Testis (tissue), 5 donors: ENCODE measurements at places on chromosomes 16 and 17. TPM values are rescaled to one million over a fixed set of nuclear protein-coding genes. Genes with fewer than 3 reads are reported as not detected.

DNA sequence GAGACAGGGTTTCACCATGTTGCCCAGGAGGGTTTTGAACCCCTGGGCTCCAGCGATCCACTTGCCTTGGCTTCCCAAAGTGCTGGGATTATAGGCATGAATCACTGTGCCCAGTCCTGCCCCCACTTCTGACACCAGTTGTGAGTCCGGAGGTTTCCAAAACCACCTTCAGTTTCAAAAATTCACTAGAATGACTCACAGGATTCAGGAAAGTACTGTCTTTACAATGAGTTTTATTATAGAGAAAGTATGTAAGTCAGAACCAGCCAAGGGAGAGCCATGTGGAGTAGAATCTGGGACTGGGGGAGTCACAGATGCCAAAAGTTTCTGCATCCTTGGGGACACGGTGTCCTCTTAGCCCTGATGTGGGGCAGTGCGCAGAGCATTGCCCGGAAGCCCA, 55.1 kb downstream of the PLD6 start:
- peaks cover 9% of the 10 kb centered on the region for H3K4me1 ChIP-seq
- H3K4me3 ChIP-seq = no peak overlapping the region
- no peaks in the 10 kb centered on the region for H3K36me3 ChIP-seq
- no peak for DNase-seq
- no peak overlapping the region for H3K27ac ChIP-seq

CD7 gene
- total RNA-seq = 2.3 TPM

- no peaks in the 10 kb centered on the region for H3K4me1 ChIP-seq
- no peaks in the 10 kb centered on the region for H3K36me3 ChIP-seq
Observed at GRCh38 chr16:46839986-46840443, 9.0 kb upstream of the C16orf87 start.

DNA sequence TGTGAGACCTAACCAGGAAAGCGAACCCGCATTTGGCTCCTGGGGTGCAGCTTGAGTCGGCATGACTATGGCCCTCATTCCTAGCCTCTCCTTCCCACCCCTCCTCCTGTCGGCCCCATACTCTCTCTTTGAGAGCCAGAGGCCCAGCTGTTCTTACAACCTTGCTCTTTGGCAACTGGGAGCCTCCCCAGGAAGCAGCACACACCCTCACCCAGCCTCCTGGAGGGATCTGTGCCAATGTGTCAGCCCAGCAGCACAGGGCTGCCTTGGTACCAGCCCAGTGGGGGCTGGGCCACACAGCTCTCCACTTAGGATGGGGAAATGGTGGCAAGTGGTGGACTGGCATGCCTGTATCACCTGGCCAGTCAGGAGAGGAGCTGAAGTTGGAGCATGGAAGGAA, 70.3 kb upstream of the LGALS9 start:
- no peaks in the 10 kb centered on the region for H3K27me3 ChIP-seq
- no peak overlapping the region for H3K4me3 ChIP-seq
- H3K36me3 ChIP-seq = no peaks in the 10 kb centered on the region
- H3K4me1 ChIP-seq = no peaks in the 10 kb centered on the region
- no peak overlapping the region for H3K27ac ChIP-seq

C1QTNF8 gene
- total RNA-seq = 1.3 TPM

DNA sequence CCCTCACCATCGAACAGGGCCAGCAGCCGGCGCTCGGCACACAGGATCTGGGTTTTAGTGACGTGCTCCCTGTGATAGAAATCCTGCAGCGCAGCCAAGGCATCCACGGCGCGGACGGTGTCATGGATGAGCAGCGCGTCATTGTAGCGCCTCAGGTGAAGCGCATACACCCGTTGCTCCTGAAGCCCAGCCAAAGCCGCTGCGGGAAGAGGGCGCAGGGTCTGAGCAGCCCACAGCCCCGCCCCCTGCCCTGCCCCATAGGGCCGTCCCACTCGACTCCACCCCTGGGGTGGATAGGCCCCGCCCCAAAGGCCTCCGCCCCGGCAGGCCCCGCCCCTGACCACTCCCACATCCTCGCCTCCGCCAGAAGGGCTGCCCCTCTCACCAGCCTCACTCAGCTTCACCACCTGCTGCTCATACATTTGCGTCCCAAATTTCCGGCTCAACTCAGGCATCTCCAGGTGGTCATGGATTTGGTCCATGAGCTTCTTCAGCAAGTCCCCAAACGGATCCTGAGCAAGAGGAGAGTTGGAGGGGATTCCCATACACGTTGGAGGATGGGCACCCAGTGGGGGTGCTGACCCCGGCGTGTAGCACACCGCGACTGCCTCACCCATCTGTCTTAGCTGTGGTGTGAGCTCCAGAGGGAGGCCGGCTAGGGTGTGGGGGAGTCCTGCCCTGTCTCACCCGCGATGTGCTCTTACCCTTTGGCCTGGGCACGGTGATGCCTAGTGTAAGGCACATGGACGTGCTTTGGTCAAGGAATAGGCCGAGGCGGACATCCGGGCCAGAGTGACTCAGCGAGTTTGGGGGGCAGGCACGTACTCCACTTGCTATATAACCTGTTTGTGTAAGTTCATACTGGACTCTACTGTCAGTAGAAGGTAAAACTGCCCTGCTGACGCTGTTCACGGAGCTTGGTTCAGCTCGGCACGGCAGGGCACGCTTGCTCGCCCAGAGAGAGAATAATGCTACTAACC, 4.6 kb downstream of the DHX58 start:
- H3K27me3 ChIP-seq = no peaks in the 10 kb centered on the region
- H3K4me1 ChIP-seq = peaks cover 32% of the 10 kb centered on the region
- peak; percentile 92 for DNase-seq
- H3K4me3 ChIP-seq = peak overlapping the region; percentile 24

- H3K4me3 ChIP-seq = no peak overlapping the region
- no peaks in the 10 kb centered on the region for H3K36me3 ChIP-seq
- H3K4me1 ChIP-seq = no peaks in the 10 kb centered on the region
- H3K27me3 ChIP-seq = no peaks in the 10 kb centered on the region
Observed at GRCh38 chr16:23692190-23692837, 13.6 kb downstream of the PLK1 start.

TEKT3 gene
- 52.0 TPM for total RNA-seq

- H3K36me3 ChIP-seq = no peaks in the 10 kb centered on the region
- H3K4me3 ChIP-seq = no peak overlapping the region
- peaks cover 7% of the 10 kb centered on the region for H3K4me1 ChIP-seq
- no peak for DNase-seq
- H3K27me3 ChIP-seq = no peaks in the 10 kb centered on the region
Observed at GRCh38 chr16:11329071-11329491, 16.2 kb upstream of the RMI2 start.

DNA sequence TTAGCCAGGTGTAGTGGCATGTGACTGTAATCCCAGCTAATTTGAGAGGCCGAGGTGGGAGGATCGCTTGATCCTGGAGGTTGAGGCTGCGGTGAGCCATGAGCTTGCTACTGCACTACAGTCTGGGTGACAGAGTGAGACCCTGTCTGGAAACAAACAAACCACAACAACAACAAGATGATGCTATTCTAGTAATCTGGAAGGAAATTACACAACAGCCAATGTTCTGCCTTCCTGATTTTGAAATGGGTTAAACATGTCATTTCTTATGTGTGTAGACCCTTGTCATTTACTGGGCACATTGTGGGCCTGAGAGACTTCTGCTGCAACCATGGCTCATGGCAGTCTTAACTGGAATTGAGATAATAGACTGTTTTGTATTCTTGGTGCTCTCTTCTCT, 5.9 kb downstream of the COQ7 start:
- H3K4me3 ChIP-seq = no peak overlapping the region
- H3K27me3 ChIP-seq = no peaks in the 10 kb centered on the region
- no peak for DNase-seq

SDK2 gene
- 36.9 TPM for total RNA-seq

KRTAP4-3 gene
- total RNA-seq = not detected
